Stimulated activated CD4-positive, alpha-beta T cell treated with anti-CD3 and anti-CD28 coated beads, TNF-alpha, amount 100 ng/mL, for 24 hours (primary cell): ENCODE measurements at places on chromosomes 4 and X.

- no peak for DNase-seq
These were observed 1.3 kb upstream of the RGS12 start for GRCh38 chr4:3291411-3291968.

GRCh38 chrX:22105231-22105630, 73.1 kb downstream of the PHEX start:
- DNase-seq = no peak

GRCh38 chrX:125205918-125206665, 113.6 kb upstream of the TEX13C start:
- DNase-seq = no peak

DNA sequence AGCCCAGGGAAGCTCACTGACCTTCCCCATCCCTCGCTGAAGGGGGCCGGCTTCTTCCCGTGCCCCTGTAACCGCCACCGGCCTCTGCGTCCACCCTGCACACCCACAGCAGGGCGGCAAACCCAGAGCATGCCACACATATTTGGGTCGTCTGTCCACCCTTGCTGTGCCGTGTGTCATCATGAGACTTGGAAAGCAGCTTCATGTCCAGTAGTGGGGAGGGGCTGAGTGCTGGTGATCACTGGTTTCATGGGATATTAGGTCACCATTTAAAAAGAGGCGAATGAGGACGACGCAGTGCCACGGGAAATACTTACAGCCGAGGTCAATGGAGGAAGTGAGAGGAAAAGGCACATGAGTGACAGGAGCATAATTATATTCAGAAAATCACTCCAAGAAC, 74.8 kb downstream of the HTRA3 start:
- no peak for DNase-seq

GRCh38 chrX:65894133-65894532, 145.7 kb downstream of the VSIG4 start:
- no peak for DNase-seq

DNA sequence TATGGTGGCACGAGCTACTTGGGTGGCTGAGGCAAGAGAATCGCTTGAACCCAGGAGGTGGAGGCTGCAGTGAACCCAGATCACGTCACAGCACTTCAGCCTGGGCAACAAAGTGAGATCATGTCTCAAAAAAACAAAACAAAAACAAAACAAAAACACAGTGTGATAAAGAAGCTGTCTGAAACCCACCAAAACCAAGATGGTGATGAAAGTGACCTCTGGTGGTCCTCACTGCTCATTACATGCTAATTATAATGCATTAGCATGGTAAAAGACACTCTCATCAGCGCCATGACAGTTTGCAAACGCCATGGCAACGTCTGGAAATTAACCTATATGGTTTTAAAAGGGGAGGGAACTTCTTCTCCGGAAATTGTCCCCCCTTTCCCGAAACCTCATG, 29.4 kb upstream of the OPHN1 start:
- peak; percentile 5 for DNase-seq

DNA sequence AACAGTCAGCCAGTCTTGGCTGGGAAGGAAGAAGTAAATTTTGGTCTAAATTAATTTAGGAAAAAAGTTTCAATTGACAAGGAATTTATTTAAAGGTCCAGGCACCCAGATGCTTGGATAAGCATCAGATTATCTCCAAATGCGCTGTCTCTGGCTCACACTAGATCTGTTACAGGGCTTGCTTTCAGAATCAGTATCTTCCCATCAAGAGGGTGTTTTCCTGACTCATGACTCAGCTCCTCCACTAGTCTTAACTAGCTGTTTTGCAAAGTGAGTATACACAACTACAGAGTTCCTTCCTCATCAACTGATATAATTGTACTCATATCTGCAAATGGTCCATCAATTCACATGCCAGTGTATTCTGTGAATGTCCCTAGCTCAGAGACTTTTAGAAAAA, 482.1 kb upstream of the CPEB2 start:
- DNase-seq = no peak

DNA sequence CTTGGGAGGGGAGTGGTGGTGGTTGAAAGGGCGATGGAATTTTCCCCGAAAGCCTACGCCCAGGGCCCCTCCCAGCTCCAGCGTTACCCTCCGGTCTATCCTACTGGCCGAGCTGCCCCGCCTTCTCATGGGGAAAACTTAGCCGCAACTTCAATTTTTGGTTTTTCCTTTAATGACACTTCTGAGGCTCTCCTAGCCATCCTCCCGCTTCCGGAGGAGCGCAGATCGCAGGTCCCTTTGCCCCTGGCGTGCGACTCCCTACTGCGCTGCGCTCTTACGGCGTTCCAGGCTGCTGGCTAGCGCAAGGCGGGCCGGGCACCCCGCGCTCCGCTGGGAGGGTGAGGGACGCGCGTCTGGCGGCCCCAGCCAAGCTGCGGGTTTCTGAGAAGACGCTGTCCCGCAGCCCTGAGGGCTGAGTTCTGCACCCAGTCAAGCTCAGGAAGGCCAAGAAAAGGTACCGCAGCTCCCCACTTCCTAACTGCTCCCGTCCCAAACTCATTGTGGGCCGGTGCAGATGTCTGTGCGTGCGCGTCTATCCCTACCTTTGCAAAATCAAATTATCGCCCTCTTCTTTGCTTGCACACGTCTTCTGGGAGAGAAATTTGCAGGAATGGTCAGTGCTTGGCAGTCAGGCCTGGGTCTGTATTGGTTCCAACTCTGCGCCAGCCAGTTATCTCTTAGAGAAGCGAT, 533 bp downstream of the IL15 start:
- DNase-seq = no peak

GRCh38 chr4:23768541-23768940, 121.3 kb downstream of the PPARGC1A start:
- DNase-seq = no peak

GRCh38 chr4:138650929-138651448, 364.6 kb upstream of the NOCT start:
- no peak for DNase-seq

- no peak for DNase-seq
These were observed 90.9 kb upstream of the FAT1 start for GRCh38 chr4:186814535-186815070.

DNA sequence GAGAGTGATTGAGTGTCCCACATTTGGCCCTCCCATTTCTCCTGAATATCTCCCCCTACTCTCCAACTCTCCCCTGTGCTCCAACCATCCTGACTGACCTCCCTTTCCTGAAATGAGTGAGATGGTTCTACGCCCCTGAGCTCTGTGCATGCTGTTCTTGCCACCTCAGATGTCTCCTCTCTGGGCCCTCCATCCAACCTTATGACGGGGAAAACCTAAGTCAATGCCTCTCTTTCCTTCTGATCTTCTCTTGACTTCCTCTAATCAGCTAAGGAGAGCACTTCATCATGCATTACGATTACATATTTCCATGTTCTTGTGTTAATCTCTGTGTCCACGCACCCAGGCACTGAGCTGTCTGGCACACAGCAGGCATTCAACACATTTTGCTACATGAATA, 1.1 kb upstream of the TNIP3 start:
- no peak for DNase-seq

DNA sequence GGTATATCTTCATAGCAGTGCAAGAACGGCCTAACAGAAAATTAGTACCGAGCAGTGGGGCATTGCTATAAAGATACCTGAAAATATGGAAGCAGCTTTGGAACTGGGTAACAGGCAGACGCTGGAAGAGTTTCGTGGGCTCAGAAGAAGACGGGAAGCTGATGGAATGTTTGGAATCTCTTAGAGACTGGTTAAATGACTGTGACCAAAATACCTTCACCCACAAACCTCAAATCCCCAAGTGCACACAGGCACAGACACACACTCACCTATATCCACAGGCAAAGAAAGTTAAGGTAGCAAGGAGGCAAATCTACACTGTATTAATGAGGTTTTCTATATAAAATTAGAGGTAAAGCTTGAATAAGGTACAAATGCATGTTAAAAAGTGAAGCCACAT, 14.6 kb upstream of the SPRY1 start:
- DNase-seq = no peak

- DNase-seq = no peak
These were observed 1.6 kb downstream of the PAPSS1 start for GRCh38 chr4:107718351-107718965.

DNA sequence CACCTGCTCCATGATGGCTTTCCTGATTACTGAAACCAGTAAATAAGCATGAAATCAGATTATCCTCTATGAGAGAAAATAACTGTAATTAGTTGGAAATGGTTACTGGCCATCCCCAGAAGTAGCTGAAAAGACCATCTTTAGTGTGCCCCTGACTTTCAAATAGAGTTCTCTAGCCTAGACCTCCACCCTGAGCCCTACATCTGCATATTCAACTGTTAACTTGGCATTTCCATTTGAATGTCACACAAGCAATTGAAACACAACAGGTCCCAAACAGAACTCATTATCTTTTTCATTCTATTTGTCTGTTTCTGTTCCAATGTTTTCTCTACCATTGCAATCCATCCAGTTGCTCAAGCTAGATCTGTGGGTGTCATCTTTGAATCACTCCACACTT, 952.3 kb downstream of the RPA4 start:
- DNase-seq = no peak

DNA sequence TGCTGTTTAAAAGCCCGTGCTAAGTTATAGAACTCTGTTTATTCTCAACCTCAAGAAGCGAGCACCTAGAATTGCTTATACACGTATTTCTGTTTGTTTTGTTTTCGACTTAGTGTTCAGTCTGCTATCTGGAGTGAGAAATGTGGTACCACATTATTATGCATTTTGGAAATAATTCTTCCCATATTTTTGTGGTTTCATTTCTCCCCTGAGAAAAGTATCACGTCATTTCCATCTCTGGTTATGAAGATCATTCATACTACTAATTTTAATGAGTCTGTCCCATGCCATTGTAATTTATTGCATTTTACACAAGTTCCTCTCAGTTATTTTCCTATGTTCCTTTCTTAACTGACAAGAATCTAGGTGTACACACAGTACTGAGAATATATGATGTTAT, 186.0 kb downstream of the DCHS2 start:
- DNase-seq = no peak

- DNase-seq = no peak
These were observed 494.6 kb upstream of the FAM241A start for GRCh38 chr4:111650674-111651086.

DNA sequence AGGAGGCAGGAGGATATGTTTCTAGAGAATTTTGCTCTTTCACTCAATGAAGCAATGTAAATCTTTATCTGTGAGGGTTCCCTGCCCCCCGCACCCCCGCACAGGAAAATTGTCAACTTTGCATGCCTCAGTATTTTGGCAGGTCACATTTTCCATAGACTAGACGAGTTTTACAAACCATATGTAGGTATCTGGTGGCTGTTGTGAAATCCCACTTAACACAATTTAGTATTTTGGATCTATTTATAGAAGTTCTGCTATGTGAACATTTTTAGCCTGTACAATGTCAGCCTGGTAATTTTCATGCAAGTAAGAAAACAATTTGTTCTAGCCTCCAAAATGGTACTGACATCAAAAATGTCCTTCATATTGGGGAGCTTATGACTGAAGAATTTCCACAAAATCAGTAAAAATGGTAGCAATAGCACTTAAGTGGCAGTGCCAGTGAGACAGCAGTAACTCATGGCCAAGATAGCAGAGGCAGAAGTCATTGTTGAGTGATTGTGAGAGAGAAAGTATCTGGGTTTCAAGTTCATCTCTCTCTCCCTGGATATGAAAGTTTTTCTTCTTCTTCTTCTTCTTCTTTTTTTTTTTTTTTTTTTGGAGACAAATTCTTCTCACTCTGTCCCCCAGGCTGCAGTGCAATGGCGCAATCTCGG, 12.4 kb upstream of the FRYL start:
- DNase-seq = no peak

- no peak for DNase-seq
These were observed 140.3 kb downstream of the INPP4B start for GRCh38 chr4:142705820-142706219.

DNA sequence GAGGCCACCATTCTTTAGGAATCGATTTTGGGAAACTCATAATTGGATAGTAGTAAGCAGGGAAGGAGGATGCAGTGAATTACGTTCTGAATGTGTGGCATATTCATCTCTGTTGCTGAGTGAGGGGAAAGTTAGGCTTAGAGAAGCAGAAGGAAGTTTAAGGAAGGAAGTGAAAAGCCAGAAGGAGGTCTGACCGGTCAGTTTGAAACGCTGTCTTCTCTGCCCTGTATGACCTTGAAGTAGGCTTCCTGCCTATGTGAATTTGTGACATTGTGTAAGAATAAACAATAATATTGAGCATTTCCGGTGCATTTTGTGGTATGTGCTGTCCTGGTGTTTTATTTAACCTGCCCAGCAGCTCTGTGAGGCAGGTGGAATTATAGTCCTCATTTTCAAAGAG, 67.3 kb downstream of the PDLIM5 start:
- no peak for DNase-seq

DNA sequence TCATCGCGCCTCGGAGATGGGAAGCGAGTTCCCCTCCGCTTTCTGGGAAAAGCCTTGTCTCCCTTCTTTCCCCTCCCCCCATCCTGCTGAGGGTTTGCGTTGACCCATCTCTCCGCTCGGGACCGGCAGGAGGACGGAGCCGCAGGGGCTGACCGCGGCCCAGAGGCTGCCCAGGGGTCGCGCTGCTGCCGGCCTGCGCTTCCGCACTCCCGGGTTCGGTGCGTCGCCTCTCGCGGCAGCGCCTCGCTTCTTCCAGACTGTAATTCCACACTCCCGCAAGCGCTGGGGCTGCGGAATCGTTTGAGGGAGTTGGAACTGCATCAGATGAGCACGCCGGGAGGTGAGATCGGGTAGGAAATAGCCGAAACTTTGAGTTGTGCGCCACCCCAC, 88.3 kb downstream of the BCOR start:
- no peak for DNase-seq

- DNase-seq = no peak
These were observed 55.3 kb upstream of the NPFFR2 start for GRCh38 chr4:71976523-71976922.

GRCh38 chr4:115310641-115311040, 197.2 kb upstream of the NDST4 start:
- no peak for DNase-seq

DNA sequence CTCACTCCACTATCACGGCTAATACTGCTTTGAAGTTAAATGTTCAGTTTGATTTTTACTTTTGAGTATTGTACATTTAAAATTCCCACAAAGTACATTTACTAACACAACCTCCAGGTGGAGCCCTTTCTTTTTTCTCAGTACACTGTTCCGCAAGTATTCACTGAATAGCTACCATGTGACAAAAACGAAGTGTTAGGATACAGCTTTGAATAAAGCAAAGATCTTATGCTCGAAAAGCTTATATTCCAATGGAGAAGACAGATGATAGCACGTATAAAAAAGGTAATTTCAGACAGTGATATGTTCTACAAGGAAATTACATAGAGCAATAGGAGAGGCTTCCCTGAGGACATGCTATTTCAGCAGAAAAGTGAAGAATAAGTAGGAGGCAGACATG, 60.7 kb upstream of the ABCG2 start:
- DNase-seq = no peak

- DNase-seq = no peak
These were observed 100.4 kb downstream of the TMEM164 start for GRCh38 chrX:110103344-110103743.

GRCh38 chr4:116585246-116585645, 500.1 kb downstream of the TRAM1L1 start:
- no peak for DNase-seq

- DNase-seq = no peak
These were observed 27.2 kb downstream of the HTR2C start for GRCh38 chrX:114611018-114611619.

- no peak for DNase-seq
These were observed 1.7 kb upstream of the AKAP4 start for GRCh38 chrX:50202539-50202938.
